Esophagus squamous epithelium (tissue), 5 donors: ENCODE measurements at places on chromosomes 4 and X.

DNA sequence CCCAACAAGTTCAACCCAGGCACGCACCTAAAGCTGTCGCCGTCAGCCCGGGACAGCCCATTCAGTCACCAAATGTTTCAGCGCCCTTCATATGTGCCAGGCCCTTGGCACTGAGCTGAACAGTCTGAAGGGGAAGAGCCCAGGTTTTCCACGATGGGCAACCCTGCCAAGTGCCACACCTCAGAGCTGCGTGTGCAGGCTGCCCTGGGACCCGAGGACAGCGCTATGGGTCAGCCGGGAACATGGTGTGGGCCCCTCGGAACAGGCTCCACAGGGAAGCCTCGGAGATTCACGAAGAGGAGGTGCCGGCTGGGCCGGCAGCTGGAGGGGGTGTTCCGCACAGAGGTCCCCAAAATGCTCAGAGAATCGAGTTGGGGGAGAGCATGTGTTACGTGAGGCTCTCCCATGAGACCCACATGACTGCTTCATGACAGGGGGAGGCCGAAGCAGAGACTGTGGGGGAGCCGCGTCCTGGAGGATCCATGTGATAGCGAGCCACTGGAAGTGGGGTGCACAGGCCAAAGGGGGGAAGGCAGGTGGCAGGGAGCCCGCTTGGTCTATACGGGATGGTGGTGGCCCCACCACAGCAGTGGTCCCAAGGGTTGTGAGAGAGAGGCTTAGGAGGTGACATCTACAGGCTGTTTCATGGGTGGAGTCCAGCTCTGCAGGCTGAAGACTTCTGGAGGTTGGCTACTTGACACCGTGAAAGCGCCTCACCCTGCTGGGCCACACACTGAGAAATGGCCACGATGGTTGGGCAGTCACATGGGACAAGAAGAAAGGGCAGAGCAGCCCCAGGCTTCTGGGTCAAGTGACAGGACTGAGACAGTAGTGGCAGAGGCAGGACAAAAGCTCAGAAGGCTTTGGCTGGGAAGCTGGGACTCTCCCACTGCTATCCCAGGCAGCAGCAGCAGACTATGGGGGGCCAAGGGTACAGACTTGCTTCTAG lies 14.2 kb downstream of the BCAP31 start:
- DNase-seq: no peak

- no peak for DNase-seq
Observed at GRCh38 chrX:117957128-117957527, 159.5 kb downstream of the KLHL13 start.

DNA sequence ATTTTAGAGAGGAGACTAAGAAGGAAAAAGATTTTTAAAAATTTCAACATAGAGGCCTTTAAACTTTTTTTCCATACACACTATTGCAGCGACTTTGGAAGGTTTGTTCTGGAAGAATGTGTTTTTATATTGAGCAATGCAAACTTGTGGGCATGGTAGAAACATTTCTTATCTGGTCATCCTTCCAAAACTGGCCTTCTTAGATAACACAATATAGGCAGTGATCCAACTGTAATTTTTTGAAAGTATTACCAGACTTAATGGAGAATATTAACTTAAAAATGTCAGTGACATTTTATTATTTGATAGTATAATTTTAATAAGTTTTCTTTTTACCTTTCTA lies 25.6 kb downstream of the FHDC1 start:
- DNase-seq: no peak

GRCh38 chr4:142285222-142285583 lies 560.9 kb downstream of the INPP4B start:
- no peak for DNase-seq

DNA sequence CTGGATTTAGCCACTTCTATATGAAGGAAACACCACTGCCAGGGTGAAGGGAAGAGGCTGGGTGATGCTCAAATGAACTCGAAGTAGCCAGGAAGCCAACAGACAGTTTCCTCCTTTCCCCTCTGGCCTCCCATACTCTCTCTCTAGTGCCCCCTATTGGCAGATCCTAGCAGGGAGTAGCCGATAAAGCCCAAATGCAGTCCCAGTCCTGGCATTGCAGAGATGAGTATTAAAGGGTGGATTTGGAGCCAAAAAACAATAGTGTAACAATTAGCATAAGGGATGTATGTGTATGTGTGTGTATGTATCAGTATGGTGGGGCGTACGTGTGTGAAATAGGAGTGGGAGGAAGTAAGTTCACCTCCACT lies 213.8 kb upstream of the LDB2 start:
- no peak for DNase-seq

- DNase-seq: no peak
Observed at GRCh38 chrX:90040807-90041206, 119.1 kb downstream of the TGIF2LX start.

- no peak for DNase-seq
Observed at GRCh38 chr4:184812651-184813181, 13.1 kb downstream of the ACSL1 start.

GRCh38 chr4:93688978-93689377 lies 139.6 kb upstream of the ATOH1 start:
- no peak for DNase-seq

GRCh38 chrX:148424570-148424969 lies 75.8 kb upstream of the AFF2 start:
- DNase-seq: no peak

DNA sequence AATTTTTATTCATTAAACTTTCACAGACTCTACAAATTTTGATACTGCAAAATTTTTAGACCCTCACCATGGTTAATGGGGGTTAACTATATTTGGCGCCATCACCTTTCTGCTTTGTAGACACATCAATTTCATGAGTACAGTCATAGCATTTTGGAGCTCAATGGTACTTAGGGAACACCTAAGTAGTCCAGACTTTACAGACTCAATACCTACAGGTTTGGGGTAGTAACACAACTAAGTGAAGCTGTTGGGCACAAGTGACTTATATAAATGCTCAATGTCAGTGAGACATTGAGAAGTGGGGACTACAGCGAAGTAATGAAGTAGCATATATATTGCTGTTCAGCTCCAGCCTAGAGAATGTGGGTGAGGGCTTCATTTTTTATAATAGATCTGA lies 7.5 kb downstream of the GPRIN3 start:
- no peak for DNase-seq

DNA sequence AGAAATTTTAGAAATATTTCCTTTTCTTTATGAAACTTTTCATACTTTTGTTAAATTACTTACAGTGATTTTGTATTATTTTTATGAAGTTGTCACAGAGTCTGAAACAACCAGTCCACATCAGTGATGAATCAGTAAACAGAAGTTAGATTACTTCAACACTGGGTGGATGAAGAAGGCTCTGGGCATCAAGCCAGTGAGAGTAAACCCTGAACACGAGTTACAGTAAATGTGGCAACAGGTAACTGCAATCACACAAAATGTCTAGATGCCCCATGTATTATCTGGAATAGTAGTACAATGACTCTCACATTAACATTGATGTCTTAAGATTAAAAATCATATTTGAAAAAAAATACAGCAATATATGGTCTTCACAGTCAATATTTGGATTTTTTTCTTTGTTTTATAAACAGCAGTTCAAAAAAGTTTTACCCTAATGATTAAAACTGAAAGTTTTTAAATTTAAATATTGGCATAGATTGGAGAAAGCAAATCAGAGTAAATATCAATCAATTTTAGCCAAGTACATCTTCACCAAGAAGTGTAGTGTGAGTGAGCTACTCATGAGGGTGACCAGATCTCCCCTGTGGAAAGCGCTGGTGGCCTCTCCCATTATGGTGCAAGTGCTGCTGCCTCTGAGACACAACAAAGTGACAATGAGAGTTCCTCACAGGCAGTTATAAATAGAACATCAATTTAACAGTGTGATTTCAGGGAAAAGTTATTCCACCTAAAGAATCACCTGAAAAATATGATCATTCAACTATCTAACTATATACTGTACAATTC lies 63.2 kb upstream of the UGT2B7 start:
- DNase-seq: no peak

GRCh38 chr4:7761312-7761711 lies 178.3 kb downstream of the AFAP1 start:
- no peak for DNase-seq

- DNase-seq: no peak
Observed at GRCh38 chr4:137283737-137284136, 248.6 kb downstream of the PCDH18 start.

DNA sequence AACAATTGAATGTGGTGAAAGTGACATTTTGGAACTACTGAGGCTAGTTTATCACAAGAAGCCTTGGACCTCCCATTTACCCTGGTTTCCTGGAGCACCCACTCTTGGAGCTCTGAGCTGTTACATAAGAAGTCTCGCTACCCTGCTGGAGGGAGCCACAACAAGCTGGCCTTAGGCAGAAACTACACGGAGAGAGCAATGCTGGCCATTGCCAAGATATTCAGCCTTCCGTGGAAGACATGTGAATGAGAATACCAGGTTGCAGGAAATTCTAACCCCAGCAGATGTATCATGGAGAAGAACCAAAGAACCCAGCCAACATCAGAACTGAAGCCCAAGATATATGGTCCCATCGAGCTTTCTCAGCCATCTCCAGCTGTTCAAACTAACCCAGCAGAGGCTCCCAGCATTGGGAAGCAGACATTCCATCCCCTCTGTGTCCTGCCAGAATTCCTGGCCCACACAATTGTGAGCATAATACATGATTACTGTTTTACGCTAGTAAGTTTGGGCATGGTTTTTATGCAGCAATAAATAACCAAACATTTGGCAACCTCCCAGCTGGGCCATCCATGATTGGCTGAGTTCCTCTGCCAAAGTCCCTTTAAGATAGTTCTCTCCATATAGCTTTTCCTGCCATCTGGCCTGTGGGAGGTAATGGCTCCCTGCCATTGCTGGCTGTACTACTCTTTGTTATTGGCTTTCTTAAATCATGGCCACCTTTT lies 17.9 kb upstream of the PDE5A start:
- DNase-seq: no peak

DNA sequence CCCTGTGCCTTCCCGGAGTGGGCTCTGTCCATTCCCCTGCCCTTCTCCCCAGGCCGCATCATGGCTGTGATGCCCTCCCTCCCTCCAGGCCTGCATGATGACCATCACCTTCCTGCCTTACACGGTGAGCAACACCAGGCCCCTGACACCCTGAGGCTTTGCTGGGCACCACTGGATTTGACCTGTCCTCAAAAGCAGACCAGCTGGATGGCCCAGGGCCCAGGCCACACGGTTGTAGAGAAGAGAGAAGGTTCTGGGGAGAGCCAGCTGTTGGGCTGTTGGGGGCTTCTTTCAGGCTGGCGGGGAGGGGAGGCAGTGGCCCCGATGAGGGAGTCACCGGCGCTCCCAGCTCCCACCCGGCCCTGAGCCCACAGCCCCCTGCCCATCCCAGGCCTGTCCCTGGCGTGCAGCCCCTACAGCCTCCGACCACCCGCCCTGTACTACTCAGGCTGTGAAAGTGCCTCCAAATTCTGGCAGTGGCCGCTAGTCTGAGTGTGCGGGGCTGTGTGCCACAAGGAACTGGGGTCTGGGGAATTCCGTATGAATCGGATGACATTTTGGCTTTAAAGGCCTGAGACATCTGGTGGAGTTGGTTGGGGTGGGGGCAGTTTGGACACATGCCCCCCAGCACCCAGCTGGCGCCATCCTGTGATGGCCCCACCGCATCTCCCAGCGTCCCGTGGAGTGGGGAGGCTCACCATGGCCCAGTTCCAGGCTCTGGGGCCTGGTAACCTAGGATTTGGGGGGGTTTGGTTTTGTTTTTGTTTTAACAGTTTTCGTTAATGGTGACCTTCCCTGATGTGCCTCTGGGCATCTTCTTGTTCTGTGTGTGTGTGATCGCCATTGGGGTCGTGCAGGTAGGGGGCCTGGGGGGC lies 19.6 kb downstream of the TMEM175 start:
- DNase-seq: no peak

DNA sequence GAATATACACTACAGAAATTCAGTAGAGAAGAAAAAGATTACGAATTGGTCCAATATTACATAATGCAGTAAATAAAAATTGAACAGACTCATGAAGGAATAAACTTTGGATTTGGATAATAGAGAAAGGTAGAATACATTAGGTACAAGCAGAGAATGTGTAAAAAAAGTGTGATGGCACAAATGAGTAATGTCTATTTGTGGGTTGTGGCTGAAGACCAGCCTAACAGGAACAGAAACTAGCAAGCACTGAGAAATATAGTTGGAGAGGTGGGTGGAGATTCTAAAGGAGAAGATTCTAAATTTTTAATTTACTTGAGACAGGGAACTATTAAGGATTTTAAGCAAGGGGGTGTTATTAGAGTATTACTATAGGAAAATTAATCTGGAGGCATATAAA lies 15.2 kb upstream of the CLOCK start:
- no peak for DNase-seq

GRCh38 chrX:134184936-134185335 lies 52.0 kb upstream of the CCDC160 start:
- DNase-seq: no peak

DNA sequence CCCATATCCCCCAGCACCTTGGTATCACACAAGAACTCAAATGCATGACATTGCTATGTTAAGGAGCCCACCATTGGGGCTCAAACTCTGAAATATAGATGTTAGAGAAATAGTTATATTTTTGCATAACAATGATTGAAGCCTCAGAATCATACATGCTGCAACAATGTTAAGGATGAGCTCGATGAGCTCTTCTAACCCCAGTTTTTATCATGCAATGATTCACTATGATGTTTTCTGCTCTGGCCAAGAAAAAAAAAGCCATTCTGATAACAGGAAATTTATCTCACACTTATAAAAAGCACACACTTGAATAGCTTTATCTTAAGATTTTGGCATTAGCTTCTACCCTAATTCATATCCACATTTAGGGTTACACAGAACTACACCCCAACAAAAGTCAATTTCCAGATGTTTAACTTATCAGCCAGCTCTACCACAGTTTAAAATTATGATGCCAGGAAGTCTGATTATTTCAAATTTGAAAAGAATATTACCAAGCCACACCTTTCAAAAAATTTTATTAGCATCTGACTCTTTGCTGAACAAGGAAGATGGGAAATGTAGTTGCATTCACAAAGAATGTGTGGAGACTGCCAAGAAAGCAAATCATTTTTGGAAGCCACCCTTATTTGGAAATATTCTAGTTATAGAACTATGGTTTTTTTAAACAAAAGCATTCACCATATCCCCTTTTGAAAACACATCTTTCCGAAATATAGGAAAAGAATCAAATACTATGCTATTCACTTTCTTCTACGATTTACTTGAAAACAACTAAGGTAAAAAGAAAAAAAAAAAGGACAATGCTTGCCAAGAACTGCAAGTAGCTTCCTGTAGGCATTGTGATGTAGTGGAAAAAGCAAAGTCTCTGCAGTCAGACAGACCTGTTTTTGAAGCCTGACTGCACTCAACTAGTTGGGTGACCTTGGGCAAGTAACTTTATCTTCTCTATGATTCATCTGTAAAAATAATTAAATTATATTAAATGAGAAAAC lies 100.8 kb upstream of the PLS3 start:
- no peak for DNase-seq

DNA sequence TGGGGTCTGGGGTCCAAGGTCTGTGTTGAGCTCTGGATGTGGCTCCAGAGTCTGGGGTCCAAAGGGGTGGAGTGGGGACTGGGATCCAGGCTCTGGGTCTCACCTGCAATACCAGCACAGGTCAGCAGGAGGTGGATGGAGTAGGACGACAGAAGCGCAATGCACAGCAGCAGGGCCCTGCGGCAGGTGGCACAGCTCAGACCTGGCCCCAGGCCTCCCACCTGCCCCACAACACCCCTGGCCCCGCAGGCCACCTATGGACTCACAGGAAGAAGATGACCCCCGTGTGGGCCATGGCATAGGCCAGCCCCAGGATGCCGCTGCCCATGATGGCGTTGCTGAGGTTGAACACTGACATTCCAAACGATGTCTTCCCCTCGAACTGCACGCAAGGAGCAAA lies 3.4 kb downstream of the SLC38A5 start:
- DNase-seq: no peak
